ENCODE measurements at places on chromosomes 5 and 9.

DNA sequence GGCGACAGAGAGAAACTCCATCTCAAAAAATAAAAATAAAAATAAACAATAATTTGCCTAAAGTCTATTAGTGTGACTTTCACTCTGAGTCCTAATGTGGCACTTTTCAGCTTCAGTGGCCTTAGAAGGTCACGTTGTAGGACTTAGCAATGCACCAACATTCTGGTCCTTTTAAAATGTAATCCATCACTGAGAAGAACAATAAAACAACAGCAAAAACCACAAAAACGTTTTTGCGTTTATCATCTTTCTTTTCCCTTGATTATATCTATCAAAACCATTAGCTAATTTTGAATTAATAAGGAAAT, 190.1 kb upstream of the ZNF608 start:
- DNase-seq = no peak

DNA sequence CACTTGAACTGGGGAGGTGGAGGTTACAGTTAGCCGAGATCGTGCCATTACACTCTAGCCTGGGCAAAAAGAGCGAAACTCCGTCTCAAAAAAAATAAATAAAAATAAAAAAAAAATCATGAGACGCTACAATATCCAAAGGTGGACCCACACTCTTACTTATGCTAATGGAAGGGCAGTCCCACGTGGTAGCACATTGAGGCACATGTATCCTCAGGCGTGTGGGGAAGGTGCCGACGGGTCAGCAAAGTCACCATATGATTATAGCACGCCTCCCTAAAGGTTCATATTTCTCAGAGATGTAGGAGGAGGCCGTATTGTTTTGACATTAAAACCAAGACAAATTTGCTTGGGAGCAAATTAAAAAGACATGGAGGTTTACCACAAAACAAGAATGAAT, 201.6 kb downstream of the LRRC70 start:
- DNase-seq = no peak

- DNase-seq = no peak
Measured at GRCh38 chr5:7251132-7251531, 144.8 kb upstream of the ADCY2 start.

DNA sequence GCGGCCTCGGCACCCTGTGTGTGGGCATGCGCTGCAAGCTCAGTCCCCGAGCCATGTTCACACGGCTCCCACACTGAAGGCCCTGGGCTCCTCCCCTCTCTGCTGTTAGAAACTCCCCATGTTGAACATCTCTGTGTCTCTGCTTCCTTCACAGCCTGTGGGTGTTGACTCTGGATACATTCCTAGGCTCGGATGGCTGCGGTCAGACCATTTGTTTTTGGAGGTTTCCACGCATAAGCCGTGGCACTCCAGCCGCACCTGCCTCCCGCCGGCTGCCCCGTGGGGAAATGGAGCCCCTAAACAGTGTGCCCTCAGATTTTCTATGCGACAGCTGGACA, 31.2 kb upstream of the LRRC14B start:
- DNase-seq = peak; percentile 61

DNA sequence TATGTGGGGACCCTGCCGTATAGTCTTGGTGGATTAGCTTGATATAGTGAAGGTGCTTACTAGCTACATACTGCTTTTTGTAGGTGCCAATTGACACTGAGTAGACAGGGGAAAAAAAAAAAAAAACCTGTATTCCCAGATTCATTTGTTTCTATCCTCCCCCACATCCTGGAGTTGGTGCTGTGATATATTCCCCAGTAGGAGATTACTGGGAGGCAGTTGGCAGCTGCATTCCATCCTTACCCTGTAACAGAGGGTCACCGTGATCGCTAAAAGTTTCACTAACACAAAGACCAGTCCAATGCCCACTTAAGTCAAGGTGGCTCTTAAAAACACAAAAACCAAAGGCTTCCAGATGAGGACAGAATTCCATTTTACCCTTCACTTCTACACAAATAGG, 27.4 kb upstream of the TOMM5 start:
- no peak for DNase-seq

All from HT1080 (cell line).